Esophagus muscularis mucosa (tissue), 4 donors: ENCODE measurements at places on chromosomes 7 and 10. TPM values are rescaled to one million over a fixed set of nuclear protein-coding genes. Genes with fewer than 3 reads are reported as not detected.

GRCh38 chr7:95527033-95527775 is 41.5 kb downstream of the ASB4 start:
- DNase-seq = no peak

DNA sequence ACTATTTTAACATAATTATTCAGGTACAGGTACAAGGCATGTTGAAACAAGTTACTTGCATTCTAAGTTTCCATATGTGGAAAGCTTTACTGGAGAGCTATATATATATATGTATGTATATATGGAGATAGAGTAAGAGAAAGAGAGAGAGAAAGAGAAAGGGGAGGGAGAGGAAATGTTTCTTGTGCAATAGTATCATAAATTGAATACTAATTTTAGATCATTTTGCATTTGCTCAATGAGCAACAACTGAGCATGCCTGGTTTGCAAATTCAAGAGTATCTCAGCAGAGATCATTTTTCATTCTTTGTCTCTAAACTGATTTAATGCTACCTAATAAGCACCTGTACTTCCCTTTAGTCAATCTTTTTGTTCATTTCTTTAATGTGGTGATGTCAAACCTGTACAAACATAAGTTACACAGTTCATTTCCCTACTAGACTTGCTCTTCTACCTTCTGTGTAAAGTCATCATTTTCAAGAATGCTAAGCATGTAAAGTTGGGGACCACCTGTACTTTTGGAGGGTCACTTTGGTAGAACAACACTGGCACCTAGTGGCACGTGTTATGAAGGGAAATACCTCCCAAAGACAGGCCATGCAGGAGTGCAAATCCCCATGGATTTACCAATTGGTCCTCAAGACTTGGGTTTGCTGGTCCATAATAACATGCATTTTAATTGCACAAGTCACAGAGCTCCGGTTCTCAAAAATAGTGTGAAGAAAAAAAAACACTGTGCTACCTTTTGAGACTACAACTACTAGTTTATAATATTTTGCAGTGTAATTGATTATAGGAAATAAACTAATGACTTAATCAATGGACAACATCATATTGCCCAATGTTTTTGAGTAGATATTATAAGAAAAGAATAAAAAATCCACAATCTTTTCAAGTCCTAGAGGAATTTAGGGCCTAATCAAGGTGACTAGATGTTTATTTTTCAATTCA is 431.2 kb upstream of the IGFBP3 start:
- DNase-seq = no peak

DNA sequence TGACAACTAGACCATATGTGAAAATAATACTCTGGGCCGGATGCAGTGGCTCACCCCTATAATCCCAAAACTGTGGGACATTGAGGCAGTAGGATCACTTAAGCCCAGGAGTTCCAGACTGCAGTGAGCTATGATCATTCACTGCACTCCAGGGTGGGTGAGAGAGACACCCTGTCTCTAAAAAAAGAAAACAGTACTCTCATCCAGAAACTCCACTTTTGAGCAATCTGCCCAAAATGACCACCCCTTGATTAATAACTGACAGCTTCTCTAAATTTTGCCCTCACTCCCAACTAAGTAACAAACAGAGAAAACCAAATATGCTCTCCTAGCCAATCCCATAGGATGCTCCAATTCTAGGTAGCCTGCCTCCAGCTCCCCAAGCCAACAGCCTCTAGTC is 62.5 kb upstream of the AKR1E2 start:
- DNase-seq = no peak

GRCh38 chr7:93219868-93220267 is 6.4 kb downstream of the HEPACAM2 start:
- DNase-seq = no peak

DNA sequence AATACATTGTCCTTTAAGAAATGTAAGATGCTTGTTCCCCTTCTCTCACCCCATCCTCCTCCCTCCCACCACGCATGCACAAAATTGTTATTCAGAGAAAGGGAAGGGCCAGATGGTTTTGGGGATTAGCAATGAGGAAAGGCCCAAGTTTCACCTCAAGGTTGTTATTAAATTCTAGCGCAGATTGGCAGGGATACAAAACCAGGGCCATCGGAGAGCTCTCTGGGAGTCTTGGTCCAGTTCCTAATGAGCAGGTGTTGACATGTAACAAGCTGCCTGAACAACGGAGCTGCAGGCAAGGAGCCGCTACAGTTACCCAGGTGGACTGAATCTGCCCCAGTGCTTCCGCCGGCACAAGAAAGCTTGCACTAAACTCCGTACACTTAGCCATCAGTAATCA is 9.7 kb upstream of the ANK3 start:
- DNase-seq = no peak

- no peak for DNase-seq
Measured at GRCh38 chr7:28755255-28755654, 202.9 kb downstream of the TRIL start.

- no peak for DNase-seq
Measured at GRCh38 chr10:52729271-52730104, 43.1 kb downstream of the MBL2 start.

DNA sequence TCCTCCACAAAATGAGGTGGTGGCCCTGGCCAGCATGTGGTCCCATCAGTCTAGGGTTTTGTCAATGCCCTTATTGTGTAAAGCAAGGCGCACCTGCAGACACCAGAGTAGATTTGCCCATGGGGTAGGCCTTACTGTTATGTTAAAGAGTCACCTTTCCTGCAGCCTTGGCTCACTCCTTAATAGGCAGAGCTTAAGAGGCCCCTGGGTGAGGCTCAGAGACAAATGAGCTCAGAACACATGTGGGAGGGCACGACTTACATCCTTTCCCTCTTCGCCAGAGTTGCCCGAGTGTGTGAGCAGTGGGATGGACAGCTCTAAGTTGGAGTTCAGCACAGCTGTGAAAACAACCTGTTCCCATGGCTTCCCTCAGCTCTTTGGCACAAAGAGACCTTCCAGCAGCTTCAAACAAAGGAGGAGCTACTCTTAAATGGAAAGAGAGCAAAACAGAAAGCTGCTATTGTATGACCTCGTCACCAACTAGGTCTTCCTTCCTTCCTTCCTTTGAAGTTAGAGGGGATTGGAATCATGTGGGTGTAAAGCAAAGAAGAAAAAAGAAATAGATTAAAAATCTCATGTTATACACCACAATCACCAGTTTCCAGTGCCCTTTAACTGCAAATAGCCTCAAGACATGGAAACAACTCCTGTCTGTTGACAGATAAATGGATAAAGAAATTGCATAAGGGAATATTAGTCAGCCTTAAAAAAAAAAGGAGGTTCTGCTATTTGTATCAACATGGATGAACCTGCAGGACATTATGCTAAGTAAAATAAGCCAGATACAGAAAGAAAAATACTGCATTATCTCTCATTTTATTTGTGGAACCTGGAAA is 11.9 kb upstream of the XPNPEP1 start:
- DNase-seq = no peak

The CD36 gene
- total RNA-seq = 61.0 TPM

The TMEM270 gene
- not detected for total RNA-seq

The HKDC1 gene
- total RNA-seq = 0.17 TPM

The GHRHR gene
- not detected for total RNA-seq

The ADCYAP1R1 gene
- 31.1 TPM for total RNA-seq

The ITIH5 gene
- total RNA-seq = 35.0 TPM

The CPVL gene
- total RNA-seq = 8.0 TPM

The NXPH1 gene
- not detected for total RNA-seq
